ENCODE measurements at places on chromosomes 11 and 22.

DNA sequence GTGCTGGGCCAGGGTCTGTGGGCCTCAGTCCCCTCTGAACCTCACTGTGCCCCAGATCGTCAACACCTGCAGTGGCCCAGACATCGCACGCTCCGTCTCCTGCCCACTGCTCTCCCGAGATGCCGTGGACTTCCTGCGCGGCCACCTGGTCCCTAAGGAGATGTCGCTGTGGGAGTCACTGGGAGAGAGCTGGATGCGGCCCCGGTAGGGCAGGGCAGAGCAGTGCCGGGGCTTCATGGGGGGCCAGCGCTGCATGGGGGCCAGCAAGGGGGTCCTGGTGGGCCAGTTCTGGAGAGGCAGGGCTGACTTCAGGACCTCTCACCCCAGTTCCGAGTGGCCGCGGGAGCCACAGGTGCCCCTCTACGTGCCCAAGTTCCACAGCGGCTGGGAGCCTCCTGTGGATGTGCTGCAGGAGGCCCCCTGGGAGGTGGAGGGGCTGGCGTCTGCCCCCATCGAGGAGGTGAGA is 16.3 kb downstream of the EPS8L2 start:
- no peak for DNase-seq

GRCh38 chr11:86138958-86139357 is 70.1 kb upstream of the PICALM start:
- DNase-seq: no peak

- DNase-seq: peak; percentile 95
These were observed 72.9 kb downstream of the CSNK2A3 start for GRCh38 chr11:11279956-11280689.

DNA sequence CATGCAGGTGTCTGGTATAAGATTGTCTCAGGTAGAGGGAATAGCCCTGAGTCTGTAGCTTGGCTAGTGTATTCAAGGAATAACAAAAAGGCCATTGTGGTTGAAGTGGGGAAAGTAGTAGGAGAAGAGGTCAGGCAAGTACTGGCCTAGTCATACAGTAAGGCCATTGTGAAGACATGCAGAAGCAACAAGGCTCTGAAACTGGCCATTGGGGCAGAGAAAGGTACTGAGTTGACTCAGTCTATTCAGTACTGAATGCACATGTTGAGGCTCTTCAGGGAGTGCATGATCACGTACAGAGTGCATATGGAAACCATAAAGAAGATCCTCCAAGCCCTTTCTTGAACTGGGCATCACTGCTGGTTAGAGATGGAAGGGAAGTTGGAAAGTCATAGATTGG is 477.6 kb downstream of the SOX6 start:
- DNase-seq: no peak

GRCh38 chr11:70398834-70399680 is 728 bp downstream of the CTTN start:
- DNase-seq: no peak

GRCh38 chr11:75470476-75471080 is 37.6 kb upstream of the KLHL35 start:
- DNase-seq: no peak

- no peak for DNase-seq
These were observed 3.7 kb upstream of the CLDN5 start for GRCh38 chr22:19527861-19528417.

DNA sequence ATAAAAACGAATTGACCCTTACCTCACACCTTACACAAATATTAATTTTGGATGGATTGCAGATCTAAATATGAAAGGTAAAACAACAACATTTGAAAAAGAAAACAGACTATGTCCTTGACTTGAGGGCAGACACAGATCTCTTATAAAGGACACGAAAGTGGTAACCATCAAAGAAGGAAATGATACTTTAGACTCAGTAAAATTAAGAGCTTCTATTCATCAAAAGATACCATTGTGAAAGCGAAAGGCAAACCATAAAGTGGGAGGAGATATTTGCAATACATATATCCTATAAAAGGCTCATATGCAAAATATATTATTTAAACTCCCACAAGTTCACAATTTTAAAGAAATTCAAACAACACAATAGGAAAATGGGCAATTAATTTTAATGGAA is 5.0 kb downstream of the HEPACAM start:
- no peak for DNase-seq

DNA sequence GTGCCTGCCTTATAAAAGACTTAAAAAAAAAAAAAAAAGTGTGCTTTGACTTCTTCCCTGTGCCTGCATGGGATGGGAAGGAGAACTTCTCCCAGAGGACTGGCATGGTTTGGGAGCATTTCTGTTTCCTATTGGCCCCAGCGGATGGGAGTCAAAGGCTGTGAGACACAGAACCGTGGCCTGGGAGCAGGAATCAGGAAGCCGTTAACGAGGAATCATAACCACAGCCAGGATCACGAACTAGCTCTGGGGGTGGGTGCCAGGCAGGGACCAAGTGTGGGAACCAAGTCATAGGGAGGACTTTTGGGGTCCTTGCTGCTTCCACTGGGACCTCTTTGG is 526 bp downstream of the C1QTNF6 start:
- DNase-seq: peak; percentile 38

DNA sequence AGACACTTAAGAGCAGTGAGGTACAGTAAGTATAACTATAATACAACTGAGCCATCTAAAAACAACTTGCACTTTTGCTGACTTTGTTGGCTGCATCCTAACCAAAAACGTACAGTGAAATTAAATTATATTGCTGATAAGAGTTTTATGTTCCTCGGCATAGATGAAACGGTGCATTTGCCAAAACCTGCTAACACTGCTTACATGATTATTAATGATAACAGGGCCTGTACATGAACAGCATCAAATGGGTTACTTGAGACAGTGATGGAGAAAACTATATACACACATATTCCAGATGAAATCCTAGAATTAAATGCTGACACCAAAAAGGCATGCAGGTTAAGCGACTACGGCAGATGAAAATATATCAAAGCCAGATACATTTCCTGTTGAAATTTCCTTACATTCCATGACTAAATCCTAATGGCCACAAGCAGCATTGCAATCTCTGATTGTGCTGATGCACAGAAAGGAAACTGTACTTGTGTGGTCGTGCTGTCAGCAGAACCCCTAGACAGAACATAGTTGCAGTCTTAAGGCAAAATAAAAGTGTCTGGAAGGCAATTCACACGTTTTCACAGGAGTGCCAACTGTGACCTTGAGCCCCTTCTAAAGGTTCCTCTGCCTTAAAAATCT is 143.9 kb downstream of the CADM1 start:
- no peak for DNase-seq

Data from DMS153 (cell line).